ENCODE measurements at places on chromosomes 2 and 18.

DNA sequence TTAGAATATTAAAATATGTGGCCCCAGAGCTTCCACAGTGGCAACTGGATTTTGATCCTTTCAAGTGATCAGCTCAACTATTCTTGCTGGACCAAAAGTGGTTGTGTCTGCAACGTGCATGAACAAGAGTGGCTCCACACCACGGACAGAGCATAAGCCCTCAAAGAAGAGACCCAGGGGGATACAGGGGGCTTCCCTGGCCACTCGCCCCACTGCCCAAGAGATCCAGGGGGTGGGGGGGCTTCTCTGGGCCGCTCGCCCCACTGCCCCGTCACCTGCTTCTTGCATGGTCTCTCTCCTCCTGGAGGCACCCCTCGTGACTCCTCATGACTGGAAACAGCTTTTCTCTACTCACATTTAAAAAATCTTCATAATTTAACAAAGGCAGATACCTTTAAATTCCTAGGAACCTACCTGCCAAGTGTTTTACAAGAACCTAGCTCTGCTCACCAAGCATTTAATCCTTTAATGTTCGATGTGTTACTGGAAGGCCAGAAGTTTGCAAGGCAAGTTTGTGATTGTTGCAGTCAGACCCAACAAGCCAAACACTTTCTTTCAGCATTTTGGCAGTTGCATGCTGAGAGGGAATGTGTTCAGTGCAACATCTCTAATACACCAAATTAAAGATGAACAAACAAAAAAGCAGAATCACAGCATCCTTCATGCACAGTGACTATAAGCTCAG is 174.3 kb downstream of the BCL2 start:
- no peak for DNase-seq

GRCh38 chr2:215405722-215406581 is 29.9 kb downstream of the FN1 start:
- no peak for DNase-seq

DNA sequence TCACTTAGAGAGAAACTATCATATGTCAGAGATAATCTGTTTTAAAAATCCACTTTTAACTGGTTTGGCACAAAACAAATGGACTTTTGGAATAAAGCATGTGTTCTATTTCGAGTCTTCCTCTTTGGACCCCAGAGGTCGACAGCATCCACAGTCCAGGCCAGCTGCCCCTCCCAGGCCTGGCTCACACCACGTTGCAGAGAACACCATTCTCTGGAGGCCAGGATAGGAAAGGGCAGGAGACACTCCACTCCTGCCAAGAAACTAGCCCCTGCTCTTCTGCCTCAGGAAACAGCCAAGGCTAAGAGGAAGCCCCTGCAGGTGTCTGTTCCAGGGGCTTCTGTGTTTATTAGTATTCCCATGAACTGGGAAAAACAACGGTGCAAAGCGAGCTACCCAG is 456.6 kb upstream of the ID2 start:
- DNase-seq = no peak

GRCh38 chr18:57797209-57797651 is 5.9 kb downstream of the ATP8B1 start:
- DNase-seq = no peak

DNA sequence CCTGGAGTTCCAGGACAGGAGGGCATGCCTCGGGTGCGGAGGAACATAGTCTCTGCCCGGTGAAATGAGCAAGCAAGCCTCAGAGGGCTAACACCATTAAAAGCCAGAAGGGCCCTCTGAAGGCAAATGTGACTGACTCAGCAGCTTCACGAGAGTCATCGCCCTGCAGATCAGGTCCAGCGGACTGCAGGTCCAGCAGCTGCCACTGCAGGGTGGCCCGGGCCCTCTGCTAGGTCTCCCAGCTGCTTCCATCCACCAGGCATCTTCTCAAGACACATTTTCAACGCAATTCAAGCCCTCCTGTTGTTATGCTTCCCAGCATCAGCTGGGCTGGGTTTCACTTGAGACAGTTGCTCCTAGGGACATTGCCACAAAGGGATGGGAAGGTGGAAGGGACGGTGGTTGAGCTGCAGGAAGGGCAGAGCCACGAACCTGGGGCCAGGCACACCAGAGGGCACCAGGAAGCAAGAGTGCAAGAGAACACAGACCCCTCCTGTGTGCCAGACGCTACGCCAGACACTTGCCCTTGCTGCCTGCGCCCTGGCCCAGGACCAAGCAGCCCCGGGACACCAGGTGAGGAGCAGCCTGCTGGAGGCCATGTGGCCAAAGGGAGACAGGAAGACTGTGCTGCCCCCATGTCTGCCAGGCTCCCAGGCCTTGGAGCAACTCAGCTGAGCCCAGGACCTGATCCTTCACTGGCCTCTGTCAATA is 173.0 kb downstream of the HDAC4 start:
- DNase-seq = no peak

GRCh38 chr2:25790074-25790790 is 88.1 kb downstream of the ASXL2 start:
- DNase-seq = no peak

- no peak for DNase-seq
Observed at GRCh38 chr2:20728114-20728758, 61.3 kb downstream of the GDF7 start.

GRCh38 chr2:221571551-221572218 is 419 bp downstream of the EPHA4 start:
- no peak for DNase-seq

DNA sequence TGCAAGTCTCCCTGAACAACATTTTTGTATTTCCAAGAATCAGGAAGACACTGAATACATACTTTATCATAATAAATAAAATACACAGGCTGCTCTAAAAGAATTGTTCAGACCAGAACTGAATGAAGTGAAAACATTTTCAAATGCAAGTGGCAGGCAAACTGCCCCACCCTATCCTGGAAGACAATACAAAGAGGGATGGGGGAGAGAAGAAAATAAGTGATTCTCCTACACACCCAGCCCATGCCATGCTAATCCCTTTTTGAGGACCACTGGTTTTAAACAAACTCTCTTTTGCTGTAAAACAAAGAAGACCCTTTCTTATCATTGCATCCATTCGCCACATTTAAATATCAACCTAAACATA is 95.6 kb downstream of the PID1 start:
- DNase-seq = no peak

GRCh38 chr18:49486134-49486533 is 900 bp downstream of the C18orf32 start:
- no peak for DNase-seq

GRCh38 chr2:133360882-133361281 is 207.4 kb downstream of the NCKAP5 start:
- no peak for DNase-seq

DNA sequence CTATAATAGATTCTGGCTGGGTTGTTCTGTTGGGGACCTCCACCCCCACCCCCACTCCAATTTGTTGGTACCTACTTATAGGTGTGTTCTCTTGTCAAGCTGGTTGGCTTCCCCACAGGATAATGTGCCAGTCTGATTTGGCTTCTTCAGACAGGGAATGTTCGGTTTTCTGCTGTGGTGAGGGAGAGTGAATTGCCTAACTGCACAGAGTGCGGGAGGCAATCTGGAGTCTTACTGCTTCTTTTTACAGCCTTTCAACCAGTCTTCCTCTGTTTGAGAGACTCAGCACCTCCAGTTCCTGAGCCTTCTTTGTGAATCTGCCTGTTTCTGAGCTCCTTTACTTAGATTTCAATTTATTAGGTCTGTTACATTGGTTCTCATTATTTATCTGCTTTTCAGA is 27.4 kb upstream of the SNORC start:
- no peak for DNase-seq

DNA sequence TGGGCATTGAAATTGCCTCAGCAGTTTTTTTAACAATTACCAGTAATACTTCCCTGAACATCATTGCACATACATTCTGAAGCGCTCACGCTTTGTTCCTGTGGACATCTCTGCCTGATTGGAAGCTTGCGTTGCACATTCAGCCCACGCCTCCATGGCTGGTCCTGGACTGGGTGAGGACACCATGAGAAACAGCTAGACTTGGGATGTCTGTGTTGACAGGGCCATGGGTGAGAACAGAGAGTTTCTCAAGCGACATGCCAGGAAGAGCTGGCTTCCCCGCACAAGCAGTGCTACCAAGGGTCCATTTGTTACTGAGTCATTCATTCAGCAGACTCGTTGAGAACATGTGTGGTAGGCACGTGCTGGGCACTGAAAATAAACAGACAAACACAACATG is 166.3 kb downstream of the GBX2 start:
- DNase-seq = no peak

GRCh38 chr2:224901121-224901676 is 141.1 kb downstream of the DOCK10 start:
- no peak for DNase-seq

- no peak for DNase-seq
Observed at GRCh38 chr18:29191263-29191662, 1014.3 kb upstream of the CDH2 start.

DNA sequence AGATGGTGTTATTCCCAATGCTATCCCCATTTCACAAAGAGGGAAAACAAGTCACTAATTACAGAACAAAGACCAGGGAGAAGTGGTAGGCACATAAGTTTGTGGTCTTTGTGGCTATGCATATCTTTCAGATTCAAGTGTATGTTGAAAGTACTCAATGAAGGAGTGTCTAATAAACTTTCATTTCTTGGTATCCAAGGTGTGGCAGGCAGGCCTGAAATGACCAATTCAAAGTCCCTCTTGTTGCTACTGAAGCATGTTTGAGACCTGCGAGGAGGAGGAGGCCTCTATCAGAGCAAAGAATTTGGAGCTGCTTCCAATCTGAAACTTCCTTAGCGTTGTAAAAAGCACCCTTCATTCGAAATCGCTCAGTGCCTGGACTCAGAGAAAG is 60.9 kb upstream of the KLF7 start:
- no peak for DNase-seq

DNA sequence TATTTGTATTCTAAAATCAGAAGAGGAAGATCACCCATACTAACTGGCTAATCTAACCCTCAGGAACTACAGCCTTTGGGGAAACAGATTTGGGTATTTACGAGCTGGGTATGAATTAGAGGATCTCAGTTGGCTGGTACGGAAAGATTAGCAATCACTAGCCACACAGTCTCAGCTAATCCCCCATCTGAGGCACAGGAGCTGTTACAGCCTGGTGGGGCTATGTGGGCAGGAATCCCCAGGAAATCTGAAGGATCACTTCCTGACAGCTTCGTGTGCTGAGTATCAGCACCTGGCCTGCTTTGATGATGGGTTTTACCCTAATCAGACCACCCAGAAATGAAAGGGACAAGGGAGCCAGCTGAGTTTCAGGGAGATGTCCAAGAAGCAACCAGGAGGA is 206.3 kb downstream of the AFF3 start:
- no peak for DNase-seq

GRCh38 chr2:127233710-127234109 is 13.6 kb upstream of the CYP27C1 start:
- DNase-seq = no peak

DNA sequence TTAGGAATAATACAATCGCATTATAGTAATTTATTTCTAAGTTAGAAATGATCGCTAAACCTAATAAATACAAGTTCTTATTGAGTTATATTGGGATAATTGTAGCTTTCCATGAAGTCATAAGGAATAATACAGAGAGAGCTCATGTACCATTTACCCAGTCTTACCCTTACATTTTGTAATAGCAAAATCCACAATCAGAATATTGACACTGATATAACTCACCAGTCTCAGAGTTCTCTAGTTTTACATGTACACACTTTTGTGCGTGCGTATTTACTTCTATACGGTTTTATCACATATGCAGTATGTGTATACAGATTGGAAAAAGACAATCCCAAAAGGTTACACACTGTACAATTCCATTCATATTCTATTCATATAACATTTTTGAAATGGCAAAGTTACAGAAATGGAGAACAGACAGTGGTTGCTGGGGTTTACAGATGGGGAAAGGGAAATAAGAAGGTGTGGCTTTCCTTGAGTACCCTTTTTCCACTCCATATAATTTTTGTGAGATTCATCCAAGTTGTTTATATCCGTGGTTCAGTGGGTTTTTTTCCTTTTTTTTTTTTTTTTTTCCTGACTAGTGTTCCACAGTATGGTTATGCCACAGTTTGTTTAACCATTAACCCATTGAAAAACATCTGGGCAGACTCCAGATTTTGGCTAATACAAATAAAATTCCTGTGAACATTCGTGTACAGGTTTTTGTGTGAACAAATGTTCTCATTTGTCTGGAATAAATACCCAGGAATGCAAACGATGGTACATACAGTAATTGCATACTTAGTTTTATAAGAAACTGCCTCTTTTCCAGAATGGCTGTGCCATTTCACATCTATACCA is 117.2 kb downstream of the HNMT start:
- DNase-seq = no peak

- no peak for DNase-seq
Observed at GRCh38 chr2:513981-514706, 163.1 kb downstream of the TMEM18 start.

- no peak for DNase-seq
Observed at GRCh38 chr18:45386041-45386655, 229.1 kb upstream of the SLC14A2 start.

GRCh38 chr2:7693246-7694075 is 776.2 kb downstream of the RNF144A start:
- DNase-seq = no peak

DNA sequence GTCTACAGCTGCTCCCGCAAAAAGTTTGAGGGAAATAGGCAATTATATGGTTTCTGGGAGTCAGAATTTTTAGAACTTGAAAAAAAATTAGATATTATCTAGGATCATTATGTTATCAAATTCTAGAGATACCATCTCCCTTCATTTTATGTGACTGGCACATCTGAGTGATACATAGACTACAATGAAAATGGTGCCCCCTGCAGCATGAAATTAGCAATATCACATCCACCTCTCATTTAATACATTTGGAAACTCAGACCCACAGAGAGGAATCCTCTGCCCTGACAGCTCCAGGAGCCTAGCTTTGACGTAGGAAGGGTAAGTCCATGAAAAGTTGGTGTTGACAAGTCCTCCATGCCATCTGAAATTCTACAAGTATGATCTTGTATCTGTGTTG is 381.6 kb downstream of the SUCLG1 start:
- peak; percentile 16 for DNase-seq

GRCh38 chr2:136990316-136990715 is 225.0 kb downstream of the THSD7B start:
- no peak for DNase-seq

DNA sequence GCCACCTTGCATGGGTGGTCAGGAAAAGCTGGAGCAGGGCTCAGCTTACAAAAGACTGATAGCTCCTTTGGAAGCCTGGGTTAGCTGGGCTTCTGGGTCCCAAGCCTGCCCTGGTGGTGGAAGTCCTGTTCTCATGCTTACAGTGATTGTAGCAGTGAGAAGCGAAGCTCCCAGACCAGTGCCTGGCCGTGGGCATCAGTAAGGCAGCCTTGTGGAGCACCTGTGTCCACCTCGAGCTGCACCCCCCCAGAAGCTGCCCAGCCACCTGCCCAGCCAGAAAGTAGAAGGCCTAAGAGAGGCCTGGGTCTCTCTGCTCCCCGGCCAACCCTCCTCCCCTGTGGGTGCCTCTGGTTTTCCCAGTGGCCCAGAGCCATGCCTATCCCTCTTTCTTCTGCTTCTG is 10.5 kb downstream of the GLI2 start:
- DNase-seq = no peak

DNA sequence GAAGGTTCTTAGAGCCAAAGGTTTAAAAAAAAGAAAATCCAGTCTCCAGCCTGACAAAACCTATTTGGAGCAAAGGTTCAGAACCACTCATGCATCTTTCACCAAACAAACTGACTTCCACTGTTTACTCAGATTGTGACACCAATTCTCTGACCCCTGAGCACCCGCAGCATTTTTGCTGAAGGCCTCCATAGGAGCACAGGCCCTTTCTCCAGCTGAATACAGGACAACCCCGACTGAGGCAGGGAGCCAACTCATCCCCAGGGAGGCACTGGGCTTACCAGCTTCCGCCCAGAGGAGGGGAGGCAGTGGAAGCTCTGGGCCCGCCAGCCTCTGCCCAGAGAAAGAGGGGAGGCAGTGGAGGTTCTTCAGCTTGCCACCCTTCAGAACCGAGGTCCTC is 51.0 kb upstream of the CNGA3 start:
- DNase-seq = no peak

Measured in activated CD4-positive, alpha-beta T cell treated with anti-CD3 and anti-CD28 coated beads, Interleukin-2, amount 10 ng/mL, durations not matched to agents 7 days and 5 days (primary cell).